ENCODE measurements at places on chromosomes 5 and 9. TPM values are rescaled to one million over a fixed set of nuclear protein-coding genes. Genes with fewer than 3 reads are reported as not detected.

Gene ZNF300
- total RNA-seq, result 0.79 TPM

Gene NUP155
- total RNA-seq, result 48.9 TPM

Gene ENTR1
- 47.2 TPM for total RNA-seq

Gene MSX2
- 0.38 TPM for total RNA-seq

Gene CFAP157
- not detected for total RNA-seq

Gene TAF1L
- not detected for total RNA-seq

Gene CDX1
- not detected for total RNA-seq

Gene PCA3
- not detected for total RNA-seq

Gene FOXI1
- total RNA-seq, result not detected

Gene IL9
- total RNA-seq, result 2.6 TPM

Gene PPP2R2B
- total RNA-seq, result 2.0 TPM

Gene TLR4
- total RNA-seq, result 0.05 TPM

Gene TAF11L2
- total RNA-seq, result not detected

Gene FUT7
- total RNA-seq, result 1.8 TPM

Gene FAM81B
- not detected for total RNA-seq

Gene PAPPA
- total RNA-seq, result not detected

Gene SPATA9
- total RNA-seq, result 0.36 TPM

Gene TTC16
- total RNA-seq, result 0.55 TPM

Gene RLN2
- 3.4 TPM for total RNA-seq

Gene CERCAM
- 2.7 TPM for total RNA-seq

Gene PTGR1
- total RNA-seq, result 1.3 TPM

Gene ADAMTS19
- not detected for total RNA-seq

Gene FAM221B
- not detected for total RNA-seq

Gene HK3
- total RNA-seq, result 0.46 TPM

Gene CNTNAP3
- total RNA-seq, result not detected

Gene WNT8A
- not detected for total RNA-seq

Gene TMEM171
- total RNA-seq, result not detected

Gene FRRS1L
- total RNA-seq, result not detected

Gene FANCC
- total RNA-seq, result 13.6 TPM

Gene SLC25A2
- total RNA-seq, result 0.63 TPM

Gene PCSK1
- total RNA-seq, result not detected
